ENCODE measurements at places on chromosomes 7 and 10.

DNA sequence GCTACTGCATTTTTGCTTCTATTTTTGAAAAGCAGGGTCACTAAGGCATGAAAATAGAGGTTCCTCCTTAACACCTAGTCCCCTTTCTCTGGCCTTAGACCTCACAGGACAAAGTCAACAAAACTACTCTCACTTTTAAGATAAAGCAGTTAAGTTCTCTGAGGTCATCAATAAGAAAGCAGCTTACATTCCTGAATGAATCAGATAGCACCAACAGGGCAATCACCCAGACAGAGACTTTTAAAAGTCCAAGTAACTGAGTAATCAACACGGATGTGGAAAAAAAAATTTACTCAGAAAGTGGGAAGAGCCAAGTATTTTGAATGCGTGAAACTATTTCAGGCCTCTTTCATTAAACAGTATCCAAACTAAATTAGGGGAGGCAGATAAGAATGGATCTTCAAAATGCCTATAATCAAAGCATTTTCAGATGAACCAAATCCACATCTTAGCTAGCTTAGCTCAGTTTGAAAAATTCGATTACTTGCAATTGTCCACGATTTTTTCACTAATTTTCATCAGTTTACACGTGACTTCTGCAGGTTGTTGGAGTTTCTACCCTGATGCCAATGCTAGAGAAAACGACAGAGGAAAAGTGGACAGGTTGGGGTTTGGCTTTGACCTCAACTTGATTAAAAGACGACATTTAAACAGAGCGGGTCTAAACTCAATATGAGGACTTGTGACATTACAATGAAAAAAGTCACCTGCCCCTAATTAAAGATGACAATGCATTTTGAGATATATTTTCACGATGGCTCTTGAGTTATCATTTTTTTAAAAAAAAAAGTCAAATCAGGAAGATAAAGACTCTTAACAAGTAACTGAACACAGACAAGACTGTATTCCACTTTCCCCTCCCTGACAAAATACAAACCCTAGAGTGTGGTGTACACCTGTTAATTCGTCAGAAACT, 1.6 kb downstream of the BEND7 start:
- no peak for DNase-seq

DNA sequence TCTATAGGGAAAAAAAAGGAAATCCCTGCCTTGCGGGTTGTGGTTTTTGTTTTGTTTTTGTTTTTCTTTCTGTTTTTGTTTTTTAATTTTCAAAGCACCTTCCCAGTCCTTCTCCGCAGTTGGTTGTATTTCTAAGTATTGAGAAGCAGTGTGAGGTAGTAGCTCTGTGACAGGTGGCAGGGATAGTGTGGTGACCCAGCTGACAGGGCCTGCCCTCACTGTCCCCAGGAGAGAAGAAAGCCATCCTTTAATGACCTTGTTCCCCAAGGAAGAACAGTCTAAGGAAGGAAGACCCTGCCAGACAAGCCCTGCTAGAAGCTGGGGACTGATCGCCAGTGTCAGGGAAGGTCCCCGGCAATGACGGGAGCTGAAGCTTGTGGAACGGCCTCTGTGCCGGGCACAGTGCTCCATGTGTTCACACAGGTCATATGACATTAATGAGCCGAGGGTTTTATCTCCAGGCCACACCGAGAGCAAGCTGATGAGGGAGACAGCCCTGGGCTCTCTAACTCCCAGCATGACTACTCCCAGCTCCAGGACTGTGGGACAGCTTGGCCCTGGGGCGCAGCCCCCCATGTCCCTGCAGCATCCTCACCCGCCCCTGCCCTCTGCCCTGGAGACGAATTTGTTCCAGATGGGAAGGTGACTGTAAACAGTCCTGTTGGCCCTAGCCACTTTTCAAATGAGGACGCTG, 69.0 kb upstream of the LRRC18 start:
- DNase-seq, result no peak

- DNase-seq, result no peak
These were observed 21.6 kb downstream of the RBM28 start for GRCh38 chr7:128322040-128322643.

DNA sequence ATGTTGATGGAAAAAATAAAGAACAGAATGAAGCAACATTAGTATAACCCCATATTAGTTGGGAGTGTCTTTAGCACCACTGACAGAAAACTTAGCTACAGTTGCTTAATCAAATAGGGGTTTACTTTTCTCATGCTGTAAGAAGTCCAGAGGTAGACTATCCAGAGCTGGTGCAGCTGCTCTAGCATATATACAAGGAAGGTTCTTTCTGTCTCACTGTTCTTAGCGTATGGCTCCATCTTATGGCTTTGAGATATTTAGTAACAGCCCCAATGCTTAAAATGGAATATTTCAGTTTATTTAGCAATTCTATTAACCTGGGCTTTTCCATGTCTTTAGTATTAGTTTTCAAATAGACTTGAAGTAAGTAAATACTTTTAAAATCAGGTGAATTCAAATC, 15.2 kb upstream of the WNT2 start:
- DNase-seq, result no peak

- no peak for DNase-seq
These were observed 20.3 kb downstream of the MYOF start for GRCh38 chr10:93461807-93462178.

DNA sequence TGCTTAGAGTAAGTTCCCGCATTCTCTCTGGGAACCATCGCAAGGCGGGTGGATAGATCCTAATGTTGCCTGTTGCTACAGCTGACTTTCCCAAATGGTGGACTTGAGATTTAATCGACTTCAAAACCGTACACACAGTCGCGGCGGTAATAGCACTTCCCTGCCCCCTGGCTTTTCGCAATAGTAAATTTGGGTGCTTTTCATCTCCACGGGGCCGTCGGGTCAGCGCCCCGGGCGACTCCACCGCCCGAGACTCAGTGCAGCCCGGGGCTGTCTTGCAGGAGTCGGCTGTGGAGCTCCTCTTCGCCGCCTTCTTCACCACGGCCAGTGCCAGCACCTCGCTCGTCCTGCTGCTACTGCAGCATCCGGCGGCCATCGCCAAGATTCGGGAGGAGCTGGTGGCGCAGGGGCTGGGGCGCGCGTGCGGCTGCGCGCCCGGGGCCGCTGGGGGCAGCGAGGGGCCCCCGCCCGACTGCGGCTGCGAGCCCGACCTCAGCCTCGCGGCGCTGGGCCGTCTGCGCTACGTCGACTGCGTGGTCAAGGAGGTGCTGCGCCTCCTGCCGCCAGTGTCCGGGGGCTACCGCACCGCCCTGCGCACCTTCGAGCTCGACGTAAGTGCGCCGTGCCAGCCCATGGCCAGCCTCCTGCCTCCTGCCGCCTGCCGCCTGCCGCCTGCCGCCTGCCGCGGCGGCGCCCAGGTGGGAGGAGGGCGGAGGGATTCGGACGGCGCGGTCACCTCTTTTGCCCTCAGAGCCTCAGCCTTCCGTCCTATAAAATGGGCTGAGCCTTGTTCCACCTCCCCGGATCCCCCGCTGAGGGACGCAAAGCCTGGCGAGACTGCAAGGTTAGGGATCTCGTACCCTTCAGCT, 5.3 kb downstream of the CYP26C1 start:
- DNase-seq, result no peak

- no peak for DNase-seq
These were observed 110.8 kb downstream of the CD36 start for GRCh38 chr7:80749270-80749669.

- no peak for DNase-seq
These were observed 58.1 kb downstream of the CSGALNACT2 start for GRCh38 chr10:43196131-43196980.

GRCh38 chr10:48384699-48384982, 78.2 kb downstream of the MAPK8 start:
- no peak for DNase-seq

Measured in stimulated activated CD8-positive, alpha-beta memory T cell treated with anti-CD3 and anti-CD28 coated beads, Interleukin-2, amount 100 ng/mL, for 1 hour (primary cell).